ENCODE measurements at places on chromosomes 5 and 9. TPM values are rescaled to one million over a fixed set of nuclear protein-coding genes. Genes with fewer than 3 reads are reported as not detected.

The UGT3A2 gene
- not detected for total RNA-seq

The ARHGEF39 gene
- 4.6 TPM for total RNA-seq

The FBXO10 gene
- total RNA-seq = 3.4 TPM

The NR4A3 gene
- 0.08 TPM for total RNA-seq

GRCh38 chr9:96441798-96442445 is 8.0 kb upstream of the HABP4 start:
- no peak for DNase-seq

- DNase-seq = no peak
Measured at GRCh38 chr5:91651704-91652103, 268.6 kb upstream of the ARRDC3 start.

GRCh38 chr5:121988488-121988887 is 26.7 kb downstream of the SRFBP1 start:
- DNase-seq = no peak

- no peak for DNase-seq
Measured at GRCh38 chr9:125513668-125514413, 193.2 kb downstream of the MAPKAP1 start.

GRCh38 chr5:105836887-105837286 is 1833.8 kb downstream of the EFNA5 start:
- no peak for DNase-seq

DNA sequence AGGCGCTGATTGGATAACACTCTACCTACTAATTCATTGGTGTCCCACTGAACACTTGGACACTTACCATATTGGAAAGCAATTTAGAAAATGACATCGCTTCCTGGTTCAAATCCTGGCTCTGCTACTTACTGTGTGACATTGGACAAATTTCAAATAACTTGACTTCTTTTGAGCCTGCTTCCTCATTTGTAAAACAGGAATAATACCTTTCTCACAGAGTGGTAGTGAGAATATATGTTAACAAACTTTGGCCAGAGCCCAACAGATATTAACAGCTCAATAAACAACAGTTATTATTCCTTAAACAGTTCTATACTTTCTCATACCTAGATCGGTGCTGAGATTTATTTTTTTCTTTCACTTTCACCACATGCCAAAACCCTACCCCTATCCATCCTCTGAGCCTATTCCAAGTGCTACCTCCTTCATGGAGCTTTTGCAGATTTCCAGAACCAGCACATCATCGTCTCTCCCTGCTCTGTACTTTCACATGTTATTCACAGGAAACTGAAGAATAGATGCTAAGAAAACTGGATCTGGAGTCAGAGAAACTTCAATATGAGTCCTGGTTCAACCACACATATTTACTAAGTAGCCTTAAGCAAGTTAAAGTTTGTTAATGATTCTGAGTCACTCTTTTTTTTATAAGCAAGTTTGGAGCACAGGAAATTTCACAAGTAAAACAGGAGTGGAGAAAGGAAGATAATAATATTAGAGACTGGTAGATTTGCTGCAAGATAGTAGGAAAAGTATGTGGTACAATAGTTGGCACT is 92.3 kb downstream of the STRBP start:
- DNase-seq = no peak

All from esophagus squamous epithelium (tissue), 5 donors.